Kidney capillary endothelial cell (primary cell): ENCODE measurements at places on chromosomes 6 and 20.
A peak's percentile ranks its signal among the peaks of the same experiment; 100 is the strongest.

DNA sequence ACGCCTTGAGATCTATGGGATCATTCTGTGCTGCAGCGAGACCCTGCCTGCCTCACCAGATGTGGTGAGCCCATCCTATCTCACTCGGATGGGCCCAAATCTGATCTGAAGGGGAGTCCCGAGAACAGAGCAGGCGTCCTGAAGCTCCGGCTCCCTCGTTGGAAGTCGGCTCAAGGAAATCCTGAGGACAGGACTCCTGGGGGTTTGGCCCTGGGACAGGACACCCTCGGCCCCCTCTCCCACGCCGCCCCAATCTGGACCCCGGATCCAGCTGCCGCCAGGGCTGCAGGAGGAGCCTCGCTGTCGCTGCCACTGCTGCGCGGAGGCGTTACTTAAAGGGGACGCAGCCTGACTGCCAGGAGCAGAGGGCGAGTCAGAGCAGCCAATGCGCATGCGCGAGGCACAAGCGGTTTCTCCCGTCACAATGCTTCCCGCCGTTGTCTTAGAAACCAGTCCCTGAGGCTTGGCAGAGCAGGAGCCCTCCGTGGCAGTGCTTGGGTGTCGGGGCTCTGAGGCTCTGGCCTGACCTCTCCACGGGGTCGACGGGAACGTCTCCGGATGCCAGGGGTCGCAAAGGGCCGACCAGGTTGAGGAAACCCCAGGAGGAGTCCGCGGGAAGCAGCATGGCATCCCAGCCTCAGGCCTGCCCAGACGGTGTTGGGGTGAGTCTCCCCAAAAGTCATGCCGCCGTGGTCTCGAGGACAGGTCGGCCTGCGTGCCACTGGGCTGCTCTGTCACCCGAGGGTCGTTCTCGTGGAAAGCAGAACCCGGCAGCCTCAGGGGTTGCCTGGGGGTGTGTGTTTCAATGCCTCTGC lies 1567.8 kb upstream of the DEFB115 start:
- DNase-seq = no peak

- DNase-seq = no peak
These were observed 122.3 kb downstream of the KIF6 start for GRCh38 chr6:39602601-39603519.

DNA sequence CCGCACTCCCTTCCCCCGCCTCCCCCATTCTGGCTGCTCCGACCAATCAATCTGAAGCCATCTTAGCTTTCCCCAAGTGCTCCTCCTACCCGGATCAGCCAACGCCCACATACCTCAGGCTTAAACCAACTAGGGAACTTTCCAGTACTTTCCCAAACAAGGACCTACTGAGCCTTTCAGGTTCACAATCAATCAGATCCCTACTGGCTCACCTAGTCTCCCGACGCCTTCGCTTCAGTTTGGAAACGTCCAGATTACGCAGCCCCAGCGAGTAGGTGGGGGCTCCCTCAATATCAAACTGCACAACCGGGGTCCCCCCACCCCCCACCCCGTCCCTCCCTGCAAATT lies 432 bp downstream of the HSPA1L start:
- DNase-seq = peak; percentile 92

- DNase-seq = no peak
These were observed 125.2 kb downstream of the PHACTR3 start for GRCh38 chr20:59729506-59729905.

DNA sequence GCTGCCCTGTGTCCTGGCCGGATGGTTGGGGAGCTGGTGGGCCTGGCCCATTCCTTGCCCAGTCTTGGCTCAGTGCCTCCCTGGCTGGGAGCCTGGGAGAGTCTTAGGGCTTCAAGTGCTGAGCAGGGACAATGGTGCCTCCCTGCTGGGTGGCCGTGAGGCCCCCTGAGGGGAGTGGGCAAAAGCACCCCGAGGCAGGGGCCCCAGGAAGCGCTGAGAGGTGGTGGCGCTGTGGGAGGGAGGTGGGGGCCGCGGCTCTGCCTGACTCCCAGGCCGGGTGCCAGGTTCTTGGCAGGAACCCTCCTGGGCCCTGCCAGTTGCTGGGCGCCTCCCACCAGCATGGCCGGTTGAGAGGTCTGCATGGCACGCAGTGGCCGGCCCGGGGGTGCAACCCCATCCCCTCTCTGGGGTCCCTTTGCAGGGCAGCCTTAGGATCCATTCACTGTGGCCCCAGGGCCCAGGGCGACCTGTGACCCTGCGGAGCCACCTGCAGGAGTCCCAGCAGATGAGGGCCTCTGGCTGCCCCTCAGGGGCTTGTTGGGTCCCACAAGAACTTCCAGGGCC lies 9.2 kb upstream of the RPS21 start:
- no peak for DNase-seq

DNA sequence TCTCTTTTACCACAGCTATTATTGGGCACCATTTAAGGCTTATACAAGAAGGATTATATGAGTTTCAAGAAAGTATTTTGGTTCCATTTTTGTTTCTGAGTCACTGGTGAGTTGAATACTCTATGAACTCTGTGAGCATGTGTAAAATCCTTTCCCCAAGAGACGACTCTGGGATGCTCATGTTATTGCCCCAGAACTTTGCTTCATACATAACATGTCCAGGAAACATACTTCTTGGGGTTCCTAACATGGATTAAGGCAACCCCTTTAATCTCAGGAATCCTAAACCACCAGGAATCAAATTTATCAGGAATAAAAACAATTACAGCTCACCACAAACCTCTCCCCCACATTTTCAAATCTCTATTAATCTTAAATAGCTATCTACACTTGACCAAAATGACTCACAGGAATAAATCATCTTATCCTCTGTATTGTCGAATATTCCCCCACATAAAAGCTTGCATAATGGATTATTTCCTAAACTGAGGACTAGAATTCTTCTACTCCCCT lies 117.5 kb upstream of the COL21A1 start:
- peak; percentile 48 for DNase-seq

- DNase-seq = no peak
These were observed 115.9 kb downstream of the QKI start for GRCh38 chr6:163530406-163530805.

- peak; percentile 51 for DNase-seq
These were observed 1.1 kb downstream of the ABRACL start for GRCh38 chr6:139029470-139030227.

- no peak for DNase-seq
These were observed 10.7 kb upstream of the ULBP3 start for GRCh38 chr6:150079604-150080003.

- no peak for DNase-seq
These were observed 21.3 kb upstream of the CST3 start for GRCh38 chr20:23658989-23659609.

DNA sequence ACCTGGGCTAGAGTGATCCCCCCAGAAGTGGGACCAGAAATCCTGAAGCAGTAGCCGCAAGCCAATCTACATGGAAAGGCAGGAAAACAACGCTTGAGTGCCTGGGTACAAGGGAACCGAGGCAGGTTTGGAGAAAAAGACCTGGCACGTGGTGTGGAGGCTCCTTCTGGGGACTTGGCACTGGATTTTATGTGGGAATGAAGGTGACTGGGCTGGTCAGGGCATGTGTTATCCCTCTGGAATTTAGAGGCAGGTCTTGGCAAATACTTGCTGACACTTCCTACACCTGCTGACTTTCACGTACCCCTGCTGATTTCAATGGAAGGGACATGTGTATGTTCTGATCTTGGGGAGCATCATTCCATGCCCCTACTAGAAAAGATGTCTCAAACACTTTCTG lies 25.0 kb upstream of the FAM217A start:
- DNase-seq = no peak

- no peak for DNase-seq
These were observed 363.6 kb downstream of the RFPL4B start for GRCh38 chr6:112710710-112711109.

GRCh38 chr6:19289457-19289856 lies 547.7 kb upstream of the ID4 start:
- no peak for DNase-seq

- DNase-seq = no peak
These were observed 883 bp upstream of the CCDC28A start for GRCh38 chr6:138772596-138773176.

DNA sequence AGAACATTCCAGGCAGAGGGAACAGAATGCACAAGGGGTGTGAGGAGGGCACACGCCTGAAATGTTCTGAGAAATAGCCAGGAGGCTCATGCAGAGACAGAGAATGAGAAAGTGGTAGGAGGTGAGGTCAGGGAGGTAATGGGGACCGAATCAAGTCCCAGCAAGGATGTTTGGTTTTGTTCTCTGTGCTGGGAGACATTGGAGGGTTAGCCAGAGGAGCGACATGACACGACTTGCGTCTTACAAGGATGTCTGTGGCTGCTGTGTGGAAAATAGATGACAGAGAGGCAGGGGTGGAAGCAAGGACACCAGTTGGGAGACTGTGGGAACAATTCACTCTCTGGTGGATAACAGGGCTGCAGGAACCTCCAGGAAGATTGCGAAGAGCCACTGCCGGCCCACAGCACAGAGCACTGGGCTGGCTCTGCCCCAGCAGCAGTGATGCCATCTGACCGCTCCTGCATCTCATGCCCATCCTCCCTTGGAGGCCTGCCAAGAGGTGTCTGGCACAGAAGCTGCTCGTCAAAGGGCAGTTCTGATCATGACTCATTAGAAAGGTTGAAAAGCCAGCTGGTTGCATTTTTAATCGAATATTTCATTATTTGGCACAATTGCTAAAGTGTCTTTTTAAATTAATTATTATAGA lies 57.7 kb upstream of the CD83 start:
- DNase-seq = no peak

DNA sequence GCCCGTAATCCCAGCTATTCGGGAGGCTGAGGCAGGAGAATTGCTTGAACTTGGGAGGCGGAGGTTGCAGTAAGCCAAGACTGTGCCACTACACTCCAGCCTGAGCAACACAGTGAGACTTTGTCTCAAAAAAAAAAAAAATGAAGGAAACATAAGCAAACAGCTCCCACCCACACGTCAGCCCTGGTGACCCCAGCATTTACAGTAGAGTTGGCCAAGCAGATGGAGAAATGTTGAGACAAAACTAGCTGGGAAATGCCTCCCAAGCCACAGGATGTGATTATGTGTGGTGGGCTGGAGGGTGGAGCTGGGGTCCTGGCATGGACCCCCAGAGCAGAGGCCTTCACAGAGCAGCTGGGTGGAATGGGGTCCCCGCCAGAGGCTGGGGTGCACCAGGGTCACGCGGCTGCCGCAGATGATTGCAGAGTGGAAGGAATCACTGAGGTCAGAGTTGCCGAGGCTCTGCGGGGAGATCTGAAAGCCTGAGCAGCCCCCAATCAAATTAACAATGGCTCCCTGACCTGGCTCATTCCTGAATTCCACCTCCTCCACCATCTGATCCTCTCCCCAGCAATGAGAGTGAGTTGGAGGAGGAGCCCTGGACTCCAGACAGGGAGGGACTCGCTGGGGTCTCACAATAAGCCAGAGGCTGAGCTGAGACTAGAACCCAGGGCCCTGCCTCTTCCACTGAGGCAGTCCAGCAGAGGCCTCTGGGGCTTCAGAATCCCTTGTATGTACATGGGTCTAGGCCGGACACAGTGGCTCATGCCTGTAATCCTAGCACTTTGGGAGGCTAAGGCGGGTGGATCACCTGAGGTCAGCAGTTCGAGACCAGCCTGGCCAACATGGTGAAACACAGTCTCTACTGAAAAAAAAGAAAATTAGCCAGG lies 34.7 kb upstream of the TGM2 start:
- DNase-seq = no peak

- DNase-seq = peak; percentile 79
These were observed 23.6 kb upstream of the TMEM181 start for GRCh38 chr6:158536084-158536890.

GRCh38 chr6:89346433-89346832 lies 6.1 kb downstream of the UBE2J1 start:
- DNase-seq = no peak

- DNase-seq = no peak
These were observed 1.5 kb downstream of the MAFB start for GRCh38 chr20:40687384-40688128.

DNA sequence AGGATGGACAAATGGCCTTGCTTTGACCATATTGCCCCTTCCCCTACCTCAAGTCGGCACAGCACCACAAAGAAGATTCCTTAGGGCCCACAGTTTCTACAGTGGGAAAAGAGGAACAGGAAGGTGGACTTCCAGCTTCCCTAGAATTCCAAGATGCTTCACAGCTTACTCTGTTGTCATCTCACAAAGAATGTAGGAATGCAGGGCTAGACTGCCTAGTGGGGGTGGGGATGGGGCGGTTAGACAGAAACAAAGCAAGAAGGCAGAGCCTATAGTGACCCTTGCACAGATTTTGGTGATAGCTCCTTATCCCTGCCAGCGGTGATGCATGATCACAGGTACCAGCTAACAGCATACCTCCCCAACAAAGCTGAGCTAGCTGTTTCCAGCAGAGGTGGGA lies 607.6 kb upstream of the MAN1A1 start:
- DNase-seq = no peak

DNA sequence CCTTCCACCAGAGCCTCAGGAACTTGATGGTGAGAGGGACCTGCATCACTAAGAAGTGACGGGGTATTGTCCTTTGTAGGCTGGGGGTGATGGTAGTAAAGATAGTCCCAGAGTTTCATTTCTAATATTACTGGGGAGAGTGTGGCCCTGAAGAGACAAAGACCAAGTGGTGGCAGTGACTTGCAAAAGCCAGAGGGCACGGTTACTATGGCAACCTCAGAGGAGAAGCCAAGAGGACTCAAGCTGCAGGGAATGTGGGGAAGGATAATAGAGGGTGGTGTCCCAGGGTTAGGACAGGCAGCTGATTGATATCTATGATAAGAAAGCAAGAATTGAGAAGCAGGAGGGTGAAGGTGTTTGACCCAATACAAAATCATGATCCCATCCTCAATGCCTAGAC lies 42.5 kb downstream of the HLA-G start:
- DNase-seq = no peak

DNA sequence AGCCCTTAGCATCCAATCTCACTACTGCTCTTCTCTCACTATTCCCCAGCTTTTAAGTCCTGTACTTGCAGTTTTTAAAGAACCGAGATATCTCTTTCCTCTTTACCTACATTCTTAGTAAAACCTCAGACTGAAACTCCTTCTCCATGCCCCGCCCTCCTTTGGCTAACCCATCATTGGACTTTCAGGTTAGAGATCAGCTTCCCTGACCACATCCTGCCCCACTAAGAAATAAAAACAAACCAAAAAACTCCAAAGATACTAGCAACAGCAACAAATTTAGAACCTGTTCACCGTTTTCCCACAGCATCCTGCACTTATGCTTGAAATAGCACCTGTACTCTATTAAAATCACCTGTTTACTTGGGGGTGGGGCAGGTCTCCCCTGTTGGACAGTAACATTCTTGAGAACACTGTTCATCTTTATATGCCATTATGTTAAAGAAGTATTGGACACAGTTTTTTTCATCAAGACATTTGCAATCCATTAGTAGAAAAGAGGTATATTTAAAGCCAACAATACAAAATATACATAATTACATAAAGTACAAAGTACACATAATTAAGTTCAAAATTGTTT lies 16.3 kb upstream of the SMAP1 start:
- DNase-seq = no peak
